ENCODE measurements at places on chromosomes 3 and 15.

DNA sequence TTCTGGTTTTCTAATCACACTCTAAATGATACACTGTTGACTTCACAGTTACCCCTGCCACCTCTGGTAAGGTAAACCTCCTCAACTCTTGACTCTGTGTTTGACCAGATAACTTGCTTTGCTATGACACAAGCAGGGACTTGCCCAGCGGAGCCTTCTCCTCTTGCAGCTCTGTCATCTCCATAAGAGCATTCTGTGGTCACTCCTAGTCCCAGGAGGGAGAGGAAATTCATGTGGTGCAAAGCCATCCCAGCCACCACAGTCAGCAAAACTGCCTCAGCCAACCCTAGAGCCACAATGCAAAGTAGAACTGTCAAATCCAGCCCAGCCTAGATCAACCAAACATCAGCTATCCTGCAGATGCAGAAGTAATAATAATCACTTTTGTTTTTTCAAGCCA, 144.7 kb upstream of the GADL1 start:
- DNase-seq, result no peak

- no peak for DNase-seq
Measured at GRCh38 chr3:79844176-79844575, 76.4 kb upstream of the ROBO1 start.

GRCh38 chr3:109188741-109189140, 52.2 kb downstream of the C3orf85 start:
- DNase-seq, result no peak

DNA sequence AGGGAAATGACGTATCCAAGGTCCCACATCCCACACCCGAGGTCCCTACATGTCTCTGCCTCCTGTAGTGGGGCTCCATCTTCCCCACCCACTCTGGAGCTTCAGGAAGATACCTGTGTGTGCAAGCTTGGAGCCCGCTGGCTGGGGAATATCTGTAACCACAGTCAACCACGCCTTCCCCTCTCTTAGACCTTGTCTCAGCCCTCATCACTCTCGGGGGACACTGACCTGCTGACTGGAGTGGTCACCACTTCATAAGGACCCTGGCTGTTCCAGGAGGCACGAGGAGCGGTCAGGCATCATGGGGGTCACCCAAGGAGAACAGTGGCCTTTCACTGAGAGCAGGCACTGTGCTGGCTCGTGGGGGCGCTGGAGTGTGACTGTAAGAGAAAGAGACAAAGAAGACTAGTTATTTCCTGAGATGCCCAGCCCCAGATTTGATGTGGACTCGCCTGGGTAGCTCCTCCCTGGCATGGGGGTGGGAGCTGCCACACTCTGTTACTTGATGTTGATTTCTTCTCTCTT, 48.6 kb downstream of the CTXND1 start:
- DNase-seq, result no peak

DNA sequence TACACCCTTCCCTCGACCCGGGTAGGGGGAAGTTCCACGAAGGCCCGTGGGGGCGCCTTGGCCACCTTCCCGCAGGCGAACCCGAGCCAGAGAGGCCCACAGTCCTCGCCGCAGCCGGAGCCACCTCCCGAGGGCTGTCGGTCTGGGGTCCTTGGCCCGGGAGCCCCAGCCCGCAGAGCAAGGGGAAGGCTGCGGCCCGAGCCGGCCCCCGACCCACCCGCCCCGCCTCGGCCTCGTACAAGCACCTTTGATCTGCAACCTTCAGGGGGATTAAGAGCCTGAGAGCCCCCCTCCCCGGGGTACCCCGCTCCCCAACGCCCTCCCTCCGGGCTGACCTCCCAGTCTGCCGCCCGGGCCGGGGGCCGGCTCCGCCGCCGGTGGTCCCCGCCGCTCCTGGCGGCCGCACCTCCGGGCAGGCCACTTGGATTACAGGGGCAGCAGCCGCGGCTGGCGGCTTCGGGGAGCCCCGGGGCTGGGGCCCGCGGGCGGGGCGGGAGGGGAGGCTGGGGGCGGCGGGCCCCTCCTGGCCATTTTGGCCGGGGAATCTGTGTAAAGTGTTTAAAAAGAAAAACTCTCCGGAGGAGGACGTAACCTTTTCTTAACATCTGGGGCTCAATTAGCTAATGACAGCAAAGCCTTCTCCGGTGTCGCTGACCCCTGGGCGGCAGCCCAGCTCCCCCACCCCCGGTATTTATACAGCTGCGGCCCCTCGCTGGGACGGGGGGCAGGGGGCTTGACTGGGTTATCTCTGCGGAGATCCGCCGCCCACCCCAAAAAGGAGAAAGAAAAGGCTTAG, 40.2 kb downstream of the EPHB3 start:
- no peak for DNase-seq

- DNase-seq, result no peak
Measured at GRCh38 chr3:156037356-156037755, 83.0 kb upstream of the KCNAB1 start.

DNA sequence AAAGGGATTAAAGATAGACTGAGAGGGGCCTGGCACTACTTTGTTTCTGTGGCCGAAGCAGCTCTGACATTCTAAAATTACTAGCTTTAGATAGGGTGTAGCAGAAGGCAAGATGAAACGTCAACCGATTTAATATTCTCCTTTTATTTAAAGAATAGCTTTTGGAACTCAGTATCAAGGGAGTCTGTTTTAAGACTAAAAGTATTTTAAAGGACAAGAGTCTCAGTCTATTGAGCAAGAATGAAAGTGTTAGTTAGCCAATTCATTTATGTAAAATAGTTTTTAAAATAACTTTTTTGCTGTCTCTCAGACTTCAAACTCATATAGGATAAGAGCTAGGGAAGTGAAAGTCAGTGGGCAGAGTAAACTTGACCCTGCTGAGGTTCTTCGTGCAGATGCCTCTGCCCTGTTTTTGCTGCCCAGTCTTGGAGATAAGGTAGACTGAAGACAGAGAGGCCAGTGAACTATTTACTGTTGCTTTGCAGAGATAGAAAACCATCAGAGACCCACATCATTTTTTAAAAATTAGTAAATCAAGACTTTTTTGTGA, 1090.9 kb downstream of the ROBO2 start:
- no peak for DNase-seq

DNA sequence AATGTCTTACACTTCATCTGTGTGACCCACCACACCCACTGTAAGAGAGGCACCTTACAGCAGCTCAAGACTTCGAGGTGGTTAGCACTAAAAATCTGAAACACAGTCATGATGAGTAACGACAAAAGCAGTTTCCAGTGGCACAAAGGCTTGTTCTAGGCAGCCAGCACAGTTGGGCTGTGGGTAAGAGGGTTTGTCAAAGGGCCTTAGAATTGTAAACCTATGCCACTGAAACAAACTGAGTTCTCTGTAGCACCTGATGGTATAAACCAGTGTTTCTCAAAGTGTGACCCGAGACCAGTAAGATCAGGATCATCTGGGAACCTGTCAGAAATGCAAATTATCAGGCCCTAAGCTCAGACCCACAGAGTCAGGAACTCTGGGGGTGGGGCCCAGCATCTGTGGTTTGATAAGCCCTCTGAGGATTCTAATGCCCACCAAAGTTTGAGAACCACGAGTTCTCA, 36.5 kb downstream of the DAPK2 start:
- peak; percentile 22 for DNase-seq

GRCh38 chr3:187736418-187736871, 8.8 kb downstream of the BCL6 start:
- no peak for DNase-seq

DNA sequence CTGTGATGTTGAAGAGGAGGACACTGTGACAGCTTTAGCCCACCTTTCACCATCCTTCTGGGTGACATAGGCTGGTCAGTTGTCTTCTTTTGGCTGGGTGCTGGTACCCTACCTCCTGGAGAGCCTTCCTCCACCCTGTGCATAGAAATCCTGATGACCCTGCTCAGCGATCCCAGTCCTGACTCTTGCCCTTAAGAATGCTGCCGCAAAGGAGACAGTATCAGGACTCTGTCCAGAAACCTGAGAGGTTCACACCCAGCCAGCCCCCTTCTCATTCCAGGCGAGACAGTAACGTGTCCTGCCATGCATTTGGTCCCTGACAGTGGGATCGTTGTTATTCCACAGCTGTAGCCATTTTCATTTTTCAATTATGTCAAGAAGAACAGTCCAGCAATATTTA, 312.8 kb upstream of the CHRM5 start:
- DNase-seq, result no peak

- DNase-seq, result no peak
Measured at GRCh38 chr3:149828390-149828789, 15.4 kb downstream of the RNF13 start.

GRCh38 chr3:138371070-138371965, 22.9 kb downstream of the MRAS start:
- DNase-seq, result no peak

DNA sequence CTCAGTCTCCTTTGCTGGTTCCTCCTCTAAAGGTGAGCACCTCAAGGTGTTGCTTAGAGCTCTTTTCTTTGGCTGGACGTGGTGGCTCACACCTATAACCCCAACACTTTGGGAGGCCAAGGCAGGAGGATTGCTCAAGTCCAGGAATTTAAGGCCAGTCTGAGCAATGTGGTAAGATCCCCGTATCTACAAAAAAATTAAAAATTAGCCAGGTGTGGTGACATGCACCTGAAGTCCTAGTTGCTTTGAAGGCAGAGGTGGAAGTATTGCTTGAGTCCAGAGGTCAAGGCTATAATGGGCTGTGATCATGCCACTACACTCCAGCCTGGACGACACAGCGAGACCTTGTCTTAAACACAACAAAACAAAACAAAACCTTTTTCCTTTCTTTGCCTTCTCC, 28.3 kb downstream of the TOPBP1 start:
- DNase-seq, result no peak
